Transverse colon (tissue), 4 donors: ENCODE measurements at places on chromosomes 3 and 15. TPM values are rescaled to one million over a fixed set of nuclear protein-coding genes. Genes with fewer than 3 reads are reported as not detected.

- no peaks in the 10 kb centered on the region for H3K27me3 ChIP-seq
- H3K27ac ChIP-seq: no peak overlapping the region
- H3K4me3 ChIP-seq: no peak overlapping the region
- H3K4me1 ChIP-seq: no peaks in the 10 kb centered on the region
- no peak for DNase-seq
- no peaks in the 10 kb centered on the region for H3K36me3 ChIP-seq
Measured at GRCh38 chr3:50470658-50471057, 32.8 kb downstream of the CACNA2D2 start.

GRCh38 chr3:40166997-40167396, 142.5 kb upstream of the EIF1B start:
- no peaks in the 10 kb centered on the region for H3K4me1 ChIP-seq
- H3K4me3 ChIP-seq: no peak overlapping the region
- no peaks in the 10 kb centered on the region for H3K36me3 ChIP-seq
- DNase-seq: no peak

GRCh38 chr15:40335938-40336743, 4.6 kb downstream of the CCDC9B start:
- no peaks in the 10 kb centered on the region for H3K27me3 ChIP-seq
- DNase-seq: no peak
- peak overlapping the region; percentile 95 for H3K27ac ChIP-seq
- H3K36me3 ChIP-seq: no peaks in the 10 kb centered on the region
- H3K4me1 ChIP-seq: peaks cover 60% of the 10 kb centered on the region

DNA sequence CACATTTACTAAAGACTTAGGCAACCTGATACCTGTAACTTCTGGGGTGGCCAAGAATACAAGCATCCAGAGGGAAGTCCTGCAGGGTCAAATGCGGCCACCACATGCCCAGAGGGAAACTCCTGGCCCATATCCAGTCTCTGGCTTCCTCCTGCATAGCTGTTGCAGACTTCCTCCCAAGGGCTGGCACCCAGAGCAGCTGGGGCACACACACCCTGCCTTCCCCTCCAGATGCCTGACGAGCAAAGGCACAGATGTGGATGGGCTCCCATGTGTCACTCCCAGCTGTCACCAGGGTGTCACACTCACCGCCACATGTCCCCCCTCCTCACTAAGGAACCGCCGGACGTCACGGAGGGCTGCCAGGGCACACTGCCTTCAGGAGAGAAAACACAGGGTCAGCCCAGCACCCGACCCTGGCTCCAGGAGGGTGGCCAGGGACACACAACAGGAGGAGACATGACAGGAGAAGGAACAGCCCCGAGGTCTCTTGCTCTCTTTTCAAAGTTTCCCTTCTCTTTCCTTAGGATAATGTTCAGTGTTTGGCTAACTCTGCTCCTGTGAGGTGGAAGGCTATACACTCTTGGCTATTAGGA, 13.2 kb downstream of the PFKFB4 start:
- no peak overlapping the region for H3K27ac ChIP-seq
- DNase-seq: no peak
- no peak overlapping the region for H3K4me3 ChIP-seq
- H3K27me3 ChIP-seq: no peaks in the 10 kb centered on the region
- H3K4me1 ChIP-seq: no peaks in the 10 kb centered on the region

DNA sequence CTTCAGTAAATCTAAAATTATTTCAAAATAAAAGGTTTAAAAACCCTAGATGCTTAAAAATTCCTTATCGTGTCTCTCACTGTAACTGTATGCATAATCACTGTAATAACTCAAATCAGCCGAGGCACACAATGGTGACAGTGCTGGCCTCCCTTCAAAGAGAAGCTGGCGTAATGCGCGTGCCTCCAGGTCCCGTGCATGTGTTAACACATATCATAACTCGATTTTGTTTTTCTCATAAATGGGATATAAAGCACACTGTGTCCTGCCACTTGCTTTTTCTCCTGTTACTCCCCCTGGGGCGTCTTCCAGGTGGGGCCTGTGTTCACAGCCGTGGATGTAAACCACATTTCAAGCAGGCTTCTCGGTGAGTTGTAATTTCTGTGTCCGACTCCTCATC, 56.0 kb downstream of the TPRA1 start:
- no peak overlapping the region for H3K4me3 ChIP-seq
- H3K36me3 ChIP-seq: no peaks in the 10 kb centered on the region
- no peak for DNase-seq
- H3K27me3 ChIP-seq: no peaks in the 10 kb centered on the region

DNA sequence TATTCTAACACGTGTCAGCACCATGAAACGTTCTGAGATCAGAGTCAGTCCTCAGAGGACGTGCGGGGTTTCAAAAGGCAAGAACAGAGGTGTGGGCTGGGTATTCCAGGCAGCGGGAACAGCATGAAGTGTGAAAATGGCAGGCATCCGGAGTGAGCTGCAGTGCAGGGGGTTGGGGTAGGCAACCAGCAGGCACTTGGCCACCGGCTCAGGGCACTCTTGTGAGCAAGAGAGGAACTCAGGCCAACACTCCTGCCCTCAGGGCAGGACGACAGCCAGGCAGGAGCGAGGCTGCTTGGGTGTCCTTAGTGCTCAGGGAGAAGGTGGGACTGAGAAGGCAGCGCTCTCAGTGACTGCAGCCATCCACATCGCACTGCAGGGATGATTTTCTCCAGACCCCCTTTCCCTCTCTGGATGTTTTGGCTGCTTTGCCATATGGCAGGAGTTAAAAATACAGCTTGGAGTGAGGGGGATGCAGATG, 151.1 kb downstream of the NUP210 start:
- peaks cover 6% of the 10 kb centered on the region for H3K27me3 ChIP-seq
- H3K4me1 ChIP-seq: no peaks in the 10 kb centered on the region
- H3K27ac ChIP-seq: no peak overlapping the region
- no peak overlapping the region for H3K4me3 ChIP-seq
- no peak for DNase-seq

DNA sequence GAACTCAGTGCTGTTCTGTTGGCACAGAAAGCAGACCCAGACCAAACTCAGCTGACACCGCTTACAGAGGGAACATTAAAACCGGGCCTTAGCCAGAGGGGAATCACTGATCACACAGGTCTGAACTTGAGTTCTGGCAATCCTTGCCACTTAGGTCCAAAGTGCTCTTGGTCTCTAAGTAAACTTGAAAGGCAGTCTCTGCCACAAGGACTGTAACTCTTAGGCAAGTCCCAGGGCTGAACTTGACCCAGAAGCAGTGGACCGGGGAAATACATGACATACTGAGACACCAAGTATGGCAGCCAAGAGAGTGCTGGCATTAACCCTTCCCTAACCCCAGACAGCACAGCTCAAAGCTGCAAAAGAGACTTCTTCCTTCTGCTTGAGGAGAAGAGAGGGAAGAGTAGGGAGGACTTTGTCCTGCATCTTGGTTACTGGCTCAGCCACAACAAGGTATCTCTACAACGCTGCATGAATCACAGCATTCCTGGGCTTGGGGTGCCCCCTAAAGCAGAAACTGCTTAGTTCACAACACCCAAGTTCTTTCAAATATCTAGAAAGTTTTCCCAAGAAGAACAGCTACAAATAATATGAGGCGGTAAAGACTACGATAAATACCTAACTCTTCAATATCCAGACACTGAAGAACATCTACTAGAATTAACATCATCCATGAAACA, 32.5 kb downstream of the NAALADL2 start:
- H3K27me3 ChIP-seq: no peaks in the 10 kb centered on the region
- no peak overlapping the region for H3K27ac ChIP-seq
- DNase-seq: no peak
- no peaks in the 10 kb centered on the region for H3K36me3 ChIP-seq

- no peak overlapping the region for H3K4me3 ChIP-seq
- no peaks in the 10 kb centered on the region for H3K4me1 ChIP-seq
- no peaks in the 10 kb centered on the region for H3K36me3 ChIP-seq
- no peak for DNase-seq
- H3K27ac ChIP-seq: no peak overlapping the region
- H3K27me3 ChIP-seq: no peaks in the 10 kb centered on the region
Measured at GRCh38 chr3:145557405-145557804, 603.6 kb downstream of the PLOD2 start.

DNA sequence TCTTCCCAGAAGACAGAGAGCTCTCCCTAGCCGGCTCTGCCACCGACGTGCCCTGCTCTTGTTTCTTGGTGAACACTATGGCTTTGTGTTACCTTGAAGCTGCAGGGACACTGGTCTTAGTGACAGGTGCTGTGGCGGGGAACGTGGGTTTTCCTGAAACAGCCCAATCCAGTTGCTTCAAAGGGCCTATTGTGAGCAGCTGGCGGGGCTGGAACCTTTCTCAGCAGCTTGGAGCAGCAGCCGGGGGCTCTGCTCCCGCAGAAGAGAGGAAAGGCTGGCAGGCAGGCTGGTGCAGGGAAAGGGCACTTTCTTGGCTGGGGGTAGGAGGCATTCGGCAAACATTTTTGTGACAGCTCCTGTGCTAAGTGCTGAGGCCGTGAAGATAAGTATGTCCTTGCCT, 12.8 kb downstream of the MYZAP start:
- DNase-seq: no peak
- peaks cover 13% of the 10 kb centered on the region for H3K4me1 ChIP-seq
- no peak overlapping the region for H3K27ac ChIP-seq
- no peaks in the 10 kb centered on the region for H3K36me3 ChIP-seq
- H3K27me3 ChIP-seq: no peaks in the 10 kb centered on the region

DNA sequence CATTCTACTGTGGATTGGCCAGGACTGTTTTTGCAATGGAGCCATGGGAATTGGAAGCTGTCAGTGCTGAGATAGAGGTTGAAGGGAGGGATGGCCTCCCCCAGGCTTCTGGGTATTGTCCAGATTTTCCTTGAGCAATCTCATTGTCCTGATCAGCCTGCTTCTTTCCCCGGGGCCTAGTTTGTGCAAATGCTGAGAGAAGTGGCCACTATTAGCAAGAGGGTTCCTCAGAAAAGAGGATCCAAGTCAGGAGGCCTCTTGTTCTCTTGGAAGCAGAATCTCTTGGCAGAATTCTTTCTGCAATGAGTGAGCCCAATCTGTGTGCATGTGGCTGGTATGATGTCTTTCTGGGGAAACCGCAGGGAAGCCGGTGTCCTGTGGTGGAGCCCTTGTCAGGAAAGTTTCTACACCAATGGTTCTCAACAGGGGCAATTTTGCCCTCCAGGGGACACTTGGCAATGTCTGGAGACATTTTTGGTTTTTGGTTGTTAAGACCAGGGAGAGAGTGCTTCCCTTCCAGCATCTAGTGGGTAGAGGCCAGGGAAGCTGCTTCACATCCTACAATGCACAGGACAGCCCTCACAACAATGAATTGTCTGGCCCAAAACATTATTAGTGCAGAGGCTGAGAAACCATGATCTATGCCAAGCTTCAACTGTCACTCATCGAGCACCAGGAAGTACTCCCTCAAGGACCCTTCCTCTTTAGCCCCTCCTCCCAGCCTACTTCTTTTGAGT, 2.0 kb downstream of the LIPC start:
- H3K4me1 ChIP-seq: no peaks in the 10 kb centered on the region
- H3K27ac ChIP-seq: no peak overlapping the region
- DNase-seq: no peak
- H3K27me3 ChIP-seq: no peaks in the 10 kb centered on the region
- H3K36me3 ChIP-seq: no peaks in the 10 kb centered on the region

- H3K27ac ChIP-seq: no peak overlapping the region
- H3K4me1 ChIP-seq: peaks cover 8% of the 10 kb centered on the region
- H3K27me3 ChIP-seq: no peaks in the 10 kb centered on the region
- DNase-seq: no peak
Measured at GRCh38 chr3:111936967-111937366, 41.9 kb upstream of the ABHD10 start.

GRCh38 chr3:197242784-197243432, 55.5 kb downstream of the DLG1 start:
- H3K4me3 ChIP-seq: no peak overlapping the region
- no peaks in the 10 kb centered on the region for H3K27me3 ChIP-seq
- no peaks in the 10 kb centered on the region for H3K36me3 ChIP-seq
- DNase-seq: no peak
- peaks cover 6% of the 10 kb centered on the region for H3K4me1 ChIP-seq

DNA sequence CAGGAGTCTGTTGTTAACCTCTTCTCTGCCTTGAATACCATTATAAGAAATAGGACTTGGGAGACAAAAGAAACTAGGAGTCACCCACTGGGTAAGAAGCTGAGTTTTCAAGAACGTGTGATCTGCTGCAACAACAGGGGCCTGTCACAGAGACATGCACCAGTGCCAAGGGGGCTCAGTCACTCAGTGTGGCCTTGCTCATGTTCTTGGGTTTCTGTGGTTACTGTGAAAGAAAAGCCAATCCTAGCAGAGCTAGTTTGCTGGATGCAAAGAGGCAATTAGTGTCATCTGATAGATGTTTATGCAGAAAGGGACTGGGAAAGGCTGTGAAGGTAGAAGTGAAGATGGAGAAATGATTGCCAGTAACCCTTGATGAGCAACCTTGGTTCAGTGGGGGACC, 126.3 kb downstream of the IQCH start:
- no peaks in the 10 kb centered on the region for H3K27me3 ChIP-seq
- no peak overlapping the region for H3K27ac ChIP-seq
- DNase-seq: no peak
- H3K4me3 ChIP-seq: no peak overlapping the region
- H3K4me1 ChIP-seq: no peaks in the 10 kb centered on the region
- H3K36me3 ChIP-seq: no peaks in the 10 kb centered on the region

DNA sequence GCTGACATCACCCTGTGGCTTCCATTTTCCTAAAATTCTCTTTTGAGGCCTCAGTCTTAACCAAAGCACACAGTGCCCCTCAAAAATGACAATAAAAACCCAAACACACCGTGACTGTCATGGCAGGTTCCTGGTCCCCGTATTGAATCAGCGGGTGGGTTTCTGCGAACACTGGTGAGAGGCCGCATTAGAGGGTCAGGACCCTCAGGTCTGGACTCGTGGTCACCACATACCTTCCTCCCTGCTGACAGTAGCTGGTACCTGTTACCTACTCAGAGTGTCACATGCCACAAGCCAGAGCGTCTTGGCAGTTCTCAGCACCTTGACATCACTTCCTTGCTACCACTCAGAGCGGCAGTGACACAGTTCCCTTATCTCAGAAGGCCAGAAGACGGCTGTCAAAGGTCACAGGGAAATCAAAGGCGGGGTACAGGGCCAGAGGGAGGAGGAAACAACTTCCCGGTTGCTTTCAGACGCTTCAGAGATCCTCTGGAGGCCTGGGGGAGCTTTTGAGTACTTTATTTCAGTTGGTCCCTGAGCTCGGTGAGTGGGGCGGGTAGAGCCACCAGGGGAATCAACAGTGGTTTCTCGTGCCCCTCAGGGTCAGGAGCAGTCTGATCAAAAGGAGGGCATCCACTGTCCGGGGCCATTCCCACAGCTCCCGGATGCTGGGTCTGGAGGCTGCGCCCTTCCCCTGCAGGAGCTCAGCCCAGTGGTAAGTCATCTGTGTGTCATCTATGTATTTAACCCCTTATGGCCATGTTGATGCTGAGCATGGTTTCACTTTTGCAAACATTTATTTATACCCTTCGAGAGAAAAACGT, at the start of the genes CCR5AS and CCRL2:
CCR5AS (minus strand) TSS at position 279 of the 824 bp plus-strand sequence.
CCRL2 (plus strand) TSS at position 472 of the 824 bp plus-strand sequence. CDS start 821 bp downstream, outside the sequence.
- H3K27ac ChIP-seq: peak within 1 kb of the TSS; percentile 82
- no peaks in the 10 kb centered on the region for H3K36me3 ChIP-seq
- H3K4me3 ChIP-seq: no peak within 1 kb of the TSS

The HES1 gene
- total RNA-seq: 91.9 TPM

The LTF gene
- not detected for total RNA-seq

The VGLL3 gene
- total RNA-seq: 9.2 TPM

The COL6A5 gene
- not detected for total RNA-seq

The DUOXA1 gene
- total RNA-seq: 1.4 TPM

The PDIA5 gene
- 185 TPM for total RNA-seq

The CDCP1 gene
- 41.6 TPM for total RNA-seq
